ENCODE measurements at places on chromosomes 1 and 21.

- DNase-seq: no peak
Observed at GRCh38 chr1:216332462-216332861, 90.8 kb downstream of the USH2A start.

GRCh38 chr1:52281518-52281917, 84.5 kb downstream of the CC2D1B start:
- DNase-seq: no peak

- DNase-seq: no peak
Observed at GRCh38 chr1:154000420-154000819, 9.9 kb downstream of the RPS27 start.

GRCh38 chr1:39698568-39698967, 7.3 kb upstream of the HPCAL4 start:
- no peak for DNase-seq

GRCh38 chr21:32378956-32379355, 13.9 kb downstream of the URB1 start:
- DNase-seq: no peak

DNA sequence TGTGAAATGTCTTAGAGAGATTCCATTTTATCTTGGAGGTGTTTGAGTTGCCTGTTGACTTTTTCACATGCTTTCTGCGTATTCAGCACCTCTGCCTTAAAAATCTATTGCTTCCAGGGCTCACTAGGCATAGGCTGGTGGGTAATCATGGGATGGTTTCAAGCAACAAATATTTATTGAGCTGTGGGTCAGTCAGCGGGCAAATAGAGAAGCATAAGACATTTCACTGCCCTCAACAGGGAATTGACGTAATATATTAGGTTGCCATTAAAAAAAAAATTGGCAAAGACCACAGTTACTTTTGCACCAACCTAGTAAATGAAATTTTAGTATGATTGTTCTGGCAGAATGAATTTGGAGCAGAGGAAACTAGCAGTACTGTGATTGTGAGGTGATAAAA, 44.3 kb upstream of the NBL1 start:
- DNase-seq: no peak

- DNase-seq: no peak
Observed at GRCh38 chr1:35544976-35545375, 12.2 kb downstream of the KIAA0319L start.

DNA sequence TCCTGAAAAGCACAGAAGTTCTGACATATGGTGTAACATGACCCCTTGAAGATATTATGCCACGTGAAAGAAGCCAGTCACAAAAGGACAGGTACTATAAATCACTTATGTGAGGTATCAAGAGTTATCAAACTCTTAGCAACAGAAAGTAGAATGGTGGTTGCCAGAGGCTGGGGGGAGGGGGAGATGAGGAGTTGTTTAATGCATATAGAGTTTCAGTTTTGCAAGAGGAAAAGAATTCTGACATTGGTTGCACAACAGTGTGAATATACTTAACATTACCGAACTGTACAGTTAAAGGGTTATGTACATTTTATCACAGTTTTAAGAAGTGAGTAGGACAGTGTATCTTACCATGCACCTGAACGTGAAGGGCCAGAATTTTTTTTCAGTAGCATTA, 80.0 kb downstream of the USP25 start:
- no peak for DNase-seq

GRCh38 chr1:228010921-228011320, 4.1 kb downstream of the WNT3A start:
- DNase-seq: peak; percentile 4

DNA sequence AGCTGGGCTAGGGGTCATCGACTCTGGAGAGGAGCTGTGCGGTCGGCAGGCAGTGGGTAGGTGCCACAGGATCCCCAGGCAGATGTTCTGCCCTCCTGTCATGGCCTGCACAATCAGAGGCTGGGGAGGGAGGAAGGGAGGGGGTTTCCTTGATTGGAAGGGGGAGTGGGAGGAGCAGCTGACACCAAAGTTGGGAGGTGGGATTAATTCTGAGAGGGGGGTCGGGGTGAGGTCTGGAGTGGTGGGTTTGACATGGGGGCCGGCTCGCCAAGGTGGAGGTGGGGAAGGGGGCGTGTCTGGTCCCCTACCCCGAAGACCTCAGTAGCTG, 651 bp upstream of the HPCA start:
- DNase-seq: no peak

GRCh38 chr21:44924606-44925377, 4.1 kb upstream of the ITGB2 start:
- no peak for DNase-seq

GRCh38 chr1:54254055-54254454, 54.1 kb downstream of the MRPL37 start:
- no peak for DNase-seq

DNA sequence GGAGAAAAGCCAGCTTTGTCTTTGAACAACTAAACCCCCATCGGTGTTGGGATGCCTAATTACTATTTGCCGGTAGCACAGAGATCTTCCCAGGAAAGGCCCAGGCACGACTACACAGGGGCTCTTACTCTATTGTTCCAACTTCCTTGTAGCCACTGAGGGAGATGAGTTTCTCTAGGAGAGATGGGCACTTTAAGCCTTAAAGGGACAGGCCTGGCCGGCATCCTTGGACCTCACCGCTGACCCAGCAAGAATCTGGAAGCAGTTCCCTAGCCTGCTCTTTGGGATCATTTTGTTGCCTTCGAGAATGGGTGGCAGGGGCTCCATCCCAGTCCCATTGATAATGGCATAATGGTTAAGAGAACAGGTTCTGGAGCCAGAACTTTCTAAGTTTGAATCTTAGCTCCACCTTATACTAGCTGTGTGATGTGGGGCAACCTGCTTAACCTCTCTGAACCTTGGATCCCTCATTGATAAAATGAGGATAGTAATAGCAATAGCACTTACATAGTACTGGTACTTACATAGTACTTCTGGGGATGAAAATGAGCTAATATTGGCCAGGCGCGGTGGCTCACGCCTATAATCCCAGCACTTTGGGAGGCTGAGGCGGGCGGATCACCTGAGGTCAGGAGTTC, 239.1 kb upstream of the TMEM51 start:
- DNase-seq: no peak

- DNase-seq: no peak
Observed at GRCh38 chr1:68158837-68159236, 73.5 kb downstream of the WLS start.

- DNase-seq: no peak
Observed at GRCh38 chr1:184832517-184832916, 77.9 kb upstream of the EDEM3 start.

GRCh38 chr1:220956501-220957232, 77.4 kb downstream of the HLX start:
- no peak for DNase-seq

DNA sequence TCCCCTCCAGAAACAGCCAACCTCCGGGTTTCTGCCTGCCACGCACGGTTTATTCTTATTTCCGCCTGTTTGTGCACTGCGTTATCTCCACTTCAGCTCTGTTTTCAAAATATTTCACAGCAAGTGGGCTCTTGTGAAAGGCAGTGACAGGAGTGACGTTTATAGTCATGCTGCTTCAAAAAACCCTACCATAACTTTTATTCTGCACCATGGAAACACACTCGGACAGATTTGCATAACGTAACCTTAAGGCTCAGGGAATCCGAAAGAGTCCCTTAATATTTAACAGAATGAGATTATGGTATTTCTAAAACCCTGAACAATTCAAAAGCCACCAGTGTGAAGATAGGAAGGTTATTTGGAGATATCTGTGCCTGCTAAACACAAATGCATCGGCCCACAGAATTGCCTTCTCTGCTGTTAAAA, 782 bp upstream of the SDE2 start:
- no peak for DNase-seq

GRCh38 chr21:45128613-45129188, 54.3 kb downstream of the ADARB1 start:
- peak; percentile 47 for DNase-seq

DNA sequence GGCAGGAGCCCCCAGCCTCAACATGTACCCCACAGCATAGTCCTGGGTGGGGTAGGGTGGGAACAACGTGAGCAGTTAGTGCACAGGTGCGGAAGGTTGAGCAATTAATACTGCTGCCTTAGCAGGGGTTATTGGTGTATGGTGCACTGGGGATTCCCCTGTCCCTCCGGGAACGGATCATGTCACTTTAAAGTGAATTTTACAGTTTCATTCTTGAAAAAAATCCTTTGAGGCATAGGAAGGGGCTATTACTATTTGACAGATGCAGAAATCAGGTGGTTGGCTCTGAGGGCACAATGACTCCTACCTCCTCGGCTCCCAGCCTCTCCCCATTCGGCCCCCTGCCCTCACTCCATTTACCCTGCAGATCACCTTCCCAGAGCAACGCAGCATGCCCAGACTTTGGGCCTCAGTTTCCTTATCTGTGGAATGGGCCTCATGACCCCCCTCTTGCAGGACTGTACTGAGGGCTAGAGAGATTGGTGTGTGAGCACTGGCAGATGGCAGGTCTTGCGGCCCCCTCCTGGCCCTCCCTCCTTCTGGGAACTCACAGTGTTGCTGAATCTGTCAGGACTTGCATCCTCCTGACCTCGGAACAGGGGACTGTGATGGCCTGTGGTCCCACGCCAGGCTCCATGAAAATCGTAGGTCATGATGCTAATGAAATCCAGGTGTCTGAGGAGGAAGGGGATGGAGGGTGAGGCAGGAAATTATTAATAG, 5.1 kb upstream of the MYBPH start:
- DNase-seq: no peak

GRCh38 chr1:18913065-18913835, 10.9 kb upstream of the ALDH4A1 start:
- DNase-seq: peak; percentile 81

DNA sequence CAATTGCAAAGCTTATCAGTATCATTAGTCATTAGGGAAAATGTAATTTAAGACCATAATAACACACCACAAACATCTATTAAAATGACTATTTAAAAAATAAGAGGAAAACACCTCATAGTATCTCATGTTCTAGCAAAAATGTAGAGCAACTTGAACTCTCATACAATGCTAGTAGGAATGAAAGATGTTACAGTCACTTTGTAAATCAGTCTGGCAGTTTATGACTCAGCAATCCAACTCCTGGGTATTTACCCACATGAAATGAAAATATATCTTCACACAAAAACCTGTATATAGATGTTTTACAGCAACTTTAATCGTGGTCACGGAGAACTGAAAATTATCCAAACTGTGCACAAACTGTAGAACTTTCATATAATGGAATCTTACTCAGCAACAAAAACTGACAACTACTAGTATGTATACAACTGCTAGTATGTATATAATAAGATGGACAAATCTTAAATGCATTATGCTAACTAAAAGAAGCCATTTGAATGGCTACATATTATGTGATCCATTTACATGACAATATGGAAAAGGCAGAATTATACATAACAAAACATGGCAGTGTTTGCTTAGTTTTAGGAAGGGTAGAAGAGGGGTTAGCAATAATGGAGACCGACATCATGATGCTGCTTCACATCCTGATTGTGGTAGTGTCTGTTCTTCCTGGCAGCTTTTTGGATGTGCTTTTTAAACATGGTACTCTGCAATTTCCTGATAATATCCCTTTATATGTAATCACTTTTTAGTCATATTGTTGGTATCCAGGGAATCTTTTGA, 267.0 kb downstream of the KCTD3 start:
- no peak for DNase-seq

GRCh38 chr1:234899041-234899729, 229.5 kb downstream of the TOMM20 start:
- no peak for DNase-seq

DNA sequence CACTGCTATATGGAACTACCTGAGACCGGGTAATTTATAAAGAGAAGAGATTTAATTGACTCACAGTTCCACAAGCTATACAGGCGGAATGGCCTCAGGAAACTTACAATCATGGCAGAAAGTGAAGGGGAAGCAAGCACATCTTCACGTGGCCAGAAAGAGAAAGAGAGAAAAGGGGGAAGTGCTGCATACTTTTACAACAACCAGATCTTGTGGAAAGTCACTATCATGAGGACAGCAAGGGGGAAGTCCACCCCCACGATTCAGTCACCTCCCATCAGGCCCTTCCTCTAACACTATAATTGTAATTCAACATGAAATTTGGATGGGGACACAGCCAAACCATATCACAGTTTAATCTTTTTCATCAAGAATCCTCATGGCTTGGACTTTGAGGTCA, 339.2 kb upstream of the AJAP1 start:
- no peak for DNase-seq

DNA sequence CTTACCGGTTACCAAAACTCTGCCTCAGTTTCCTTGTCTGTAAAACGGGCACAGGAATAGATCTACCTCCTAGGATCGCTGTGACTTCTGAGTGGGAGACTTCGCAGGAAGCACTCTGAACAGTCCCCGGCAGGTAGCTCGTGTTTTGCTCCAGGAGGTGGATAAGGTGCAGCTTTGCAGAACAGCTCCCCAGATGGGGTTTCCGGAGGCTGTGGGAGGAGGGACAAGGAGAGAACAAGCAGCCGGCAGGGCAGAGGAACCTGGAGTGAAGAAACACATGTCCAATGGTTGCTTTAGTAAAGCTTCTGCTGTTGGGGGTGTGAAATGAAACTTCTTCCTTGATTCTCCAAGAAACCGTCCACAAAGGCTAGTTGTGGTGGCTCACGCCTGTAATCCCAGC, 95.5 kb upstream of the TARDBP start:
- DNase-seq: no peak

DNA sequence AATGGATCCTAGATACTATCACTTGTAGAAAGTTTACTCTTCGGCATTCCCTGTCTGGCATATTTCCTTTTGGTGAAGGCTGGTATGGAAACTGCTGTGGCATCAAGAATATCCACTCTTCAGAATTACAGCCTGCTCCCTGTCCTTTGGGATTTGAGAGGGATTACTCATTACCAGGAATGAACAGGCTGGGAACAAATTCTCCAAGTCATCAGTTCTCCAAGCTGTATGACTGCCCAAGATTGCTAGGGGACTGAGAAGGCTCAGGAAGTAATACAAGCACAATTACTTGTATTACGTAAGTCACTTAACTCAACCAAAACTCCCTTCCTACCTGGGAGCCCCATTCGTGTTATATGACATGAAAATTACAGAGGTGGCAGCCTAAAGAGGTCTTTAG, 49.6 kb downstream of the CD58 start:
- DNase-seq: no peak

- DNase-seq: no peak
Observed at GRCh38 chr1:202586018-202586821, 124.0 kb downstream of the SYT2 start.

DNA sequence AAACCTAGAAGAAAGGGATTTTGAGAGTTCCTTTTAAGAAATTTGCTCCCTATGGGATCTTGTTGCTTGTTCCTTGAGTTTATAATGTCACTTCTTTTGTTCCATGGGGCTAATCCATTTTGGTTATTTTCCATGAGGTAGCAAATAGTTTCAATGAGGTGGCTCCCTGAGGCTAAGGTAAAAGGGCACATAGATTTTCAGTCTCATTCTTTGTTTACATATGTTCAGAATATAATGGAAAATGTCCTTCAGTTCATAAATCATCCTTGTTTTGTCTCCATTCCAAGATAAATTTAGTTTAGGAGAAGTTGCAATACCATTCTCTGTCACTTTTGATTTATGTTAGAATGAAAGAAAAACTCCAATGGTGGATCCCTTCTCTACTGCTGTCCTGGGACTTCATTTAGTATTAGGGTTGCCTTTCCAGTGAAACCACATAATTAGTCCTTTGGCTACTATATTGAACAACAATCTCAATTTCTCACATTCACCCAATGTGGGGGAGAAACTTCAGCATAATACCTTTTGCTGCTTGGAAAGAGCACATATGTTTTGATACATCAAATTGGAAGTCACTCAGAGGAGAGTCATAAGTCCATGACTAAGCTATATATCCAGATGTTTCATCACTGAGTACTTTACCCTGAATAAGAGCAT, 80.9 kb upstream of the ADAMTS5 start:
- no peak for DNase-seq
